Chondrocyte (in vitro differentiated cells): ENCODE measurements at places on chromosomes 6 and 20.

GRCh38 chr20:31675828-31676608 is 38.3 kb downstream of the COX4I2 start:
- DNase-seq, result no peak

DNA sequence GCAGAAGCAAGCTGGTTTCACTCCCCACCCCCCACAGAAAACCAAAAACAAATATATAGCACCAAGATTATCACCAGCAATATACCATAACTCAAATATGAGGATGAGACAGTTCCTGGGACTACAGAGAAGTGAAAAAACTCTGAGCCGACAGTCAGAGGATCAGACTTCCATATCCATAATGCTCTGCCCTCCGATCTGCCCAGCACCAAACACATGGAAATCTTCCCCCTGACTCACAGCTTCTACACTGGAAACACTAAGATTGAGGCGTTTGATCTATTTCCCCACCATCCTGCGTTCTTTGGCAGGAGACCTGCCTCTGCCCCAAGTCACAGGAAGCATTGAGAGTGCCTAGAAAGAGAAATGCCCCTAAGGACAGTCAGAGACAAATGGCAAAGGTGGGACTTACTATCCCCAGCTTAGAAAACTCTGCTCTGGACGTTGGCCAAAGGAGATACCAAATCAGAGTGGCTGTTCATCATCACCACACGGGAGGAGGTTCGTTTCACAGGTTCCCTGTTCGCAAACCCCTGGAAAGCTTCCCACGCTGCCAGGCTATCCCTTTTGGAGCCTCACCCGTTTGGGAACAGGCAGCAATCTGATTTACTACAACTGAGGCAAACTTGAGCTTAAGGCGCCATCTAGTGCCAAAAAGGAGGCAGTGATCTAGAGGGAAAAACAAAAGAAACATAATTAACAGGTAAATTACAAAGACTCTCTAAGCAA is 48.7 kb upstream of the SRSF6 start:
- DNase-seq, result no peak

GRCh38 chr6:18600255-18600654 is 213.1 kb downstream of the RNF144B start:
- no peak for DNase-seq

GRCh38 chr6:140912686-140913085 is 1220.0 kb upstream of the GJE1 start:
- no peak for DNase-seq

DNA sequence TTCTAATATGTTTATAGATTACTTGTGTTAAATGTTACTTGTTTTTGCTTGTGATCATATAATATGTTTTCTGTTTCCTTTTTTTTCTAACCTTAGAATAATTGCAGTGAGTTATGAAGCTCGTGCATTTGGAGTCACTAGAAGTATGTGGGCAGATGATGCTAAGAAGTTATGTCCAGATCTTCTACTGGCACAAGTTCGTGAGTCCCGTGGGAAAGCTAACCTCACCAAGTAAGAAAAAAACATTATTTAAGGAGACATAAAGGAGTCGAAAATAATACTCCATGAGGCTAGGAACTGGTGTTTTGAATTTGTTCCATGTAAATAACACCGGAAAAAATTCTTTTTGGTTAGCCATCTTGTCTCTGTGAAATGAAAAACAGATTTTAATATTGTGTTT is 6.9 kb downstream of the POLH start:
- no peak for DNase-seq
